ENCODE measurements at places on chromosomes 2 and 18.

DNA sequence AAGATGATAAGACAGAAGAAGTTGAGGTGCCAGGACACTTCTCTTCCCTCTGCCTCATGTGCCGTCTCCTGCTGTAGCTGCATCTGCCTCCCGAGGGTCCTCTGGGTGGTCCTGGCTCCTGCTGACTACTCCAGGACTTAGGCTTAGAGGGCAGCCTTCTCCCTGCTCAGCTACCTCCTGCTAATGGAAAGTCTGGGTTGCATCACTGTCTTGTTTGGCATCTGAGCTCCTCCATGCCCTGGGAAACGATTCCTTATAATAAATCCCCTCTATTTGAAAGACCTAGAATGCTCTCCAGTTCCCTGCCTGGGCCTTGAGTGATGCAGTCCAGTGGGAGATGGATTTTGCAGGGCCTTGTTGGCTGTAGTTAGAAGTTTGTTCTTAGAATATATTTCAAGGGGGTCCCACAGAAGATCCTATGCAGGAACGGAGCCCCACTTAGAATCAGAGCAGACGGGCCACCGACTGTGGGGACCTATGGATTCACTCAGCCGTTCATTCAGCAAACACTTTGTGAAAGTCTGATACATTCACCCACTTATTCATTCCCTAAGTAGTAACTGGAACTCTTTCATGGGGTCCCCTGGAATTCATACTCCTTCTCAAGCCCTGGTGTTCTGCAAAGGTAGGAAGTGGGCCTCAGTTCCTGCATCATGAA is 269.8 kb upstream of the HDAC4 start:
- no peak for DNase-seq

- DNase-seq: no peak
These were observed 71.1 kb downstream of the LDLRAD4 start for GRCh38 chr18:13289481-13290205.

DNA sequence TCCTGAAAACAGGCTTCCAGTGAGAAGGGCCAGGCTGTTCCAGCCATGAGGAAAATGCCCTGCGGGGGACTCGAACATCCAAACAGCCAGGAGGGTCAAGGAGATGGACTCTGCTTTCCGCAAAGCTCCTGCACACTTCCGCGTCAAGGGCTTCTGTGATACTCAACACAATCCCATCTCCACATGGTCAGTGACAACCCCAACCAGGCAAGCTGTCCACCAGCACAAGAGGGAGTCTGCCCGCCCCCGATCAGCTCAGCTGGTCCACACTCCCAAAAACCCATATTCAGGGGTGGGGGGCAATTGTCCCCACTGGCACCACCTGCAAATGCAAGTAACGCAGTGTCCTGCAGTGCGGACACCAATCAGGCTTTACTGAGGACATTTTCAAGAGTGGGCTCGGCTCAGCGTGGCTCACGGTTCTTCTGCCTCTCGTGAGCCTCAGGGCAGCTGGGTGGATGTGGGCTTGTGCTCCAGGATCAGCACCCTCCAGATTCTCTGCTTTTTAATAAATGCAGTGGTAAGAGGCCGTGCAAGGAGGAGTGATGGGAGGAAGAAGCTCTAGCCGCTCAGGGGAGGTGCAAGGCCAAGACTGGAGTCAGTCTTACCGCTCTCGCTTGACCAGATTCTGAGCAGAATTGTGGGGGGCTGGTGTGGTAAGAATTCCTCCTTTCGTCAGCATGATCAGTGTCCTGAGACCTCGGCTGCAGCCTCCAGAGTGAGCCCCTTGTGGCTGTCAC is 19.5 kb upstream of the CIDEA start:
- no peak for DNase-seq

DNA sequence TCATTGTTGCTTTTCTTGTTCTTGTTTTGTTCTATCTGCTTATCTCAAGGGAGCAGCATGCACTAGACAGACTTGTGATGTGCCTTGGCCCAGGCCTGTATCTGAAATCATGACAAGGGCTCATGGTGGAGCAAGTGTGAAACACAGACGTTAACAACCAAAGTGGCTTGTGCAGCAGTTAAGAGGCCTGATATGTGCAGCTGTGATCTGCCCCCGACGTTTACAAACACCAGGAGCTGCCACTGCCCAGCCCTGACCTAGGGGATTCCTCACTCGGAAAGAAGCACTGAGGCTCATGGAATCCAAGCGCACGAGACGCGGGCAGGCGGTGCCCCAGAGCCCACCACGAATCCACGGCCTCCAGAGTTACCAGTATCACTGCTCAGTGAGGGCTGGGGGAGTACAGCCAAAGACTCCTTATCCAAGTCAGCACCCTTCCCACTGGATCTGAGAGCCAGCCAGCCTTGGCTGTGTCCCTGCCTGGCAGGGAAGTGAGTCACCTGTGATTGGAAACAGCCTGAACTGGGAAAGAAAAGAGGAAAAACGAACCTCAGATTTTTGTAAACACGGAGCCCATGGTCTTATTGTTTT is 62.3 kb upstream of the SNTG2 start:
- no peak for DNase-seq

- DNase-seq: no peak
These were observed 117.6 kb upstream of the PIEZO2 start for GRCh38 chr18:11266781-11267480.

All from Right ventricle myocardium inferior (tissue), 1 donor.